ENCODE measurements at places on chromosomes 1 and 21. TPM values are rescaled to one million over a fixed set of nuclear protein-coding genes. Genes with fewer than 3 reads are reported as not detected.

DNA sequence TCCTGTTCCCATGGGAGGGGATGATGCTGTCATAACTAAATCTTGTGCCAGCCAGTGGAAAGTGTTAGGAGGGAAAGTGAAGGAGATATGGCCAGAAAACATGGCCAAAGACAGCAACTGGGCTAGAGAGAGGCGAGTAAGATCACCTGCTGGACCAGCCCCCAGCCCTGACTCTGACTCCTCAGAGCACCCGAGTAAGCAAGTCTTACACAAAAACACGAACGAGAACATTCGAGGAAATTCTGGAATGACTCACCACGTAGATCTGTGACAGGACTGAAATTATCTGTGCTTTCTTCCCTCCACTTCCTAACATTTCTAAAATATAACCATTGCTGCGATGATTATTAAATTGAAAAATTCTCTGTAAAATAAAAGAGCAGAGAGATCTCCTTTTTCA is 9.2 kb downstream of the ZNF496 start:
- no peaks in the 10 kb centered on the region for H3K36me3 ChIP-seq
- no peak overlapping the region for H3K27ac ChIP-seq
- no peaks in the 10 kb centered on the region for H3K4me1 ChIP-seq
- no peaks in the 10 kb centered on the region for H3K27me3 ChIP-seq

The MYOM3 gene
- not detected for total RNA-seq

DNA sequence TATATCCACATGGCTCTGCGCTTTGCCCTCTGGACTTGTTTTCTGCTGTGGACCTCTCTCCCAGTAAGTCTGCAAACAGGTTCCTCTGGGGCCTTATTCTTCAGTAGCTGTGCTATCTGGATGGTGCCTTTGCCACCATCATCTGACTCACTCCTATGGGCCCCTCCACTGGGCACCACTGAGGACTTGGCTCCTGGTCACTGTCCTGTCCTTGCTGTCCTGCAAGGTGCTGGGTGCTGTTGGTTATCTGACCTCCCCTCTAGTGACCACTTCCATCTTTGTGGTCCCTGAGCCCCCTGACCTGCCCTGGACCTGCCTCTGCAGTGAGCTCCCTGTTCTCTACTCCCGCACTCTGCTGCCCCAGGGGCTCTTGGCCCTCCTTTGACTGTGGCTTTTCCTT is 6.7 kb downstream of the CNIH3 start:
- DNase-seq, result no peak
- no peak overlapping the region for H3K4me3 ChIP-seq
- H3K36me3 ChIP-seq, result no peaks in the 10 kb centered on the region
- H3K4me1 ChIP-seq, result peaks cover 45% of the 10 kb centered on the region

The CENPF gene
- total RNA-seq, result 2.2 TPM

The CDA gene
- not detected for total RNA-seq

The ACTA1 gene
- total RNA-seq, result 0.29 TPM

The SPRR2F gene
- not detected for total RNA-seq

- no peaks in the 10 kb centered on the region for H3K27me3 ChIP-seq
- DNase-seq, result no peak
- no peaks in the 10 kb centered on the region for H3K36me3 ChIP-seq
Measured at GRCh38 chr1:68117416-68117815, 67.0 kb upstream of the DIRAS3 start.

DNA sequence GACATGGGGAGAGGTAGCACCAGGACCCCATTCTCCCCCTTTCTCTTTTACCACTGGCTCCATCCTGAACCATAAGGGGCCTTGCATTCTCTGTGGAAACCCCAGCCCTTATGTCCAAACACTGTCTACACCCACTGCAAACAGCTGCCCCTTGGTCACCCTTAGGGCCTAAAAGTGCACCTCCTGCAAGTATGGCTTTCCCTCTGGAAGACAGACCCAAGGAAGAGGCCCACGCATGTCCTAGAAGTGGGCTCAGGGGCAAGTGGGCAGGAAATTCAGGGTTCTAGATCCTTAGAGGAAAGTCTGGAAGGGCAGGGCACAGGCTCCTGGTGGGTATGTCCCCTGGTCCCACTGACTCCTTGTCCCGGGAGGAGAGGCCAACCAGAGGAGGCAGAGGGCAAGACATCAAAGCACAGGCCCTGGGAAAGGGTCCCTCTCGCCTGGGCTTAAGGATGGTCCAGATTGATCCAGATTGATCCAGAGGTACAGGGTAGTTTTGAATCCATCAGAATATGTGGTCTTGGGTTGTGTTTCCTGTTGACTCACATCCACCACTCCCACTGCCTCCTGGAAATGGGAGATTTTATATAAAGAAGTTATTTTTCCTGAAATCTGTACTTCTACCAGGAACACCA is 150.9 kb downstream of the GRIK3 start:
- H3K36me3 ChIP-seq, result no peaks in the 10 kb centered on the region
- no peaks in the 10 kb centered on the region for H3K27me3 ChIP-seq
- no peaks in the 10 kb centered on the region for H3K4me1 ChIP-seq
- H3K27ac ChIP-seq, result no peak overlapping the region
- DNase-seq, result no peak
- no peak overlapping the region for H3K4me3 ChIP-seq
